ENCODE measurements at places on chromosomes 16 and 17.

DNA sequence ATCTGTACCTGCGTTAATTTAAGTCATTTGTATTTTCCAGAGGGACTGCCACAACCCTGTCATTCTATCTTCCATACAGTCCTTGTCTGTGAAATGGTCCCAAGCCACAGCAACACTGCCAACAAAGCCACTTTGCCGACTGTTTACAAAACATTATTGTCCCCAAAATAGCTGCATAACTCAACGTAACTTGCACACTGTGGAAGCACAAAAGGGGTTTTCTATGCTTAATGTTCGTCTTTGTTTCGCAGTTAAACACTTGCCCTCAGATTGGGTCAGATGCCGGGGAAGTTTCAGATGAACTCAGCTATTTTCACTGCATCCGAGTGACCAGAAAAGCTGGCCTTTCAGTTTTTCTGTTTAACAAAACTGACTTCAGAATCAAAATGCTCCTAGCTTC, 4.6 kb downstream of the SEC14L5 start:
- DNase-seq, result no peak

GRCh38 chr16:58661199-58661830, 23.3 kb downstream of the SLC38A7 start:
- DNase-seq, result peak; percentile 58

- peak; percentile 96 for DNase-seq
Measured at GRCh38 chr16:50266337-50267091, at the start of gene ADCY7. TSS of gene ADCY7 (plus strand) at chr16:50266551. CDS start at chr16:50288180, 21,629 bp downstream.

DNA sequence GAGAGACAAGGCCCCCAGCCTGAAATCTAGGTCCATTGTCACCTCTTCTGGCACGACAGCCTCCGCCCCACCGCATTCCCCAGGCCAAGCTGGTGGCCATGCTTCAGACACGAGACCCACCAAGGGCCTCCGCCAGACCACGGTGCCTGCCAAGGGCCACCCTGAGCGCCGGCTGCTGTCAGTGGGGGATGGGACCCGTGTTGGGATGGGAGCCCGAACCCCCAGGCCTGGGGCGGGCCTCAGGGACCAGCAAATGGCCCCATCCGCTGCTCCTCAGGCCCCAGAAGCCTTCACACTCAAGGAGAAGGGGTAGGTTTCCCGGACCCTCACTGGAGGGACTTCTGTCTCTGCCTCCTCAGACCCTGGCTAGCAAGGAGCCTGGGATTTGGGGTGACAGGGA, 1.0 kb downstream of the TEDC2 start:
- no peak for DNase-seq

- no peak for DNase-seq
Measured at GRCh38 chr17:73165616-73166404, 1.0 kb downstream of the SSTR2 start.

DNA sequence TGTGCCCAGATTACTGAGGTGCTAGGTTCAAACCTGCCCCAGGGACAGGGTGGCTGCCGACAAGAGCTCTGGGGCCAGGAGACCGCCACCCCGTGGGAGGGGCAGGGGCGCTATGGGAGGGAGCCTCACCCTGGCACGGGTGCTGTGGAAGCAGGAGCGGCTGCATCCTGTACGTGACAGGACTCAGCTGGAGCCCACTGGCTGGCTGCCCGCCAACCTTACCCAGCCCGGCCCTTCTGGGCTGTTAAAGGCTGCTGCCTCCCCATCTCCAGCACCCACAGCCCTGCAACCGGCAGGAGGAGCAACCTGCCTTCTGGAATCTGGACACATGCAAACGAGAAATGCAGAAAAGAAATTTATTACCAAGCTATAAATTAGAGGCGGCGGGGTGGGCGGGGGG, 11.2 kb downstream of the PAM16 start:
- no peak for DNase-seq

- DNase-seq, result no peak
Measured at GRCh38 chr16:27436921-27437650, 35.1 kb downstream of the IL21R start.

GRCh38 chr17:622356-622755, 92.3 kb downstream of the VPS53 start:
- DNase-seq, result no peak

GRCh38 chr17:82005701-82006348, 16.9 kb downstream of the CENPX start:
- no peak for DNase-seq

DNA sequence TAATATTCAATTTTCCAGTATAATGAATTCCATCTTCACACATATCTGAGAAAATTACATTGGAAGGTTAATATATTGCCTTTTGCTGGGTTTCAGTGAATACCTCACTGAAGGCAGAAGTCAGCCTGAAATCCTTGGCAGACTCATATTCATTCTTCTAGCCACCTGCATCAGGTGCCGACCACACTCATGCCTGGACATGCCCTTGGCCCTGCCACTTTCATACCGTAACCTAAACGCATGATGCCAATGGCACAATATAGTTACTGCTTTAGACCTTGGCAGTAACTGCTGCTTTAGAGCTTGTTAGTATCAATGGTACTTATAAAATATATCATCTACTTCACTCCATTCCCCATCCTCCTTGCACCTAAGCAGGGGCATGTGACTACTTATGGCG, 817.6 kb upstream of the CDH8 start:
- DNase-seq, result no peak

All from activated CD4-positive, alpha-beta T cell treated with anti-CD3 and anti-CD28 coated beads, Interleukin-10, Interleukin-2, amounts not matched to agents 100 ng/mL and 50 ng/mL, durations not matched to agents 16 hours and 8 hours (primary cell).